ENCODE measurements at places on chromosomes 2 and 18.
A peak's percentile ranks its signal among the peaks of the same experiment; 100 is the strongest.

- no peak for DNase-seq
Observed at GRCh38 chr2:144115739-144116291, 404.1 kb downstream of the ZEB2 start.

DNA sequence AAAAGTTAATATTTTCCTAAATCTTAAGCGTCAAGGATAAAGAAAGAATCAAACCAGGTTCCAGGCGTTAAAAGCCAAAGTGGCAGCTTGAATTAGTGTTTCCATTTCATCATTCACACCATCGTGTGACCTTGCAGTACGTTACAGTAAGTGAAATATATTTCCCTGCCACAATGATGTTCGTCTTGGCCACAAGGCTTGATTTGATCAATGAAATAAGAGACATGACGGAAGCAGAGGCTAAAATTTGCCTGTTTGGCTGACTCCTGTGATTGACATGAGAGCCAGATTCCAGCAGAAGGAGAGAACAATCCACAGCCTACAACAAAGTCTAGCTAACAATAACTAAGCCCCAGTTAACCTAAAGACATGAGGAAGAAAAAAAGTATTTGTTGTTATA lies 62.0 kb downstream of the ASXL2 start:
- DNase-seq = no peak

- DNase-seq = no peak
Observed at GRCh38 chr2:127024769-127025358, 82.1 kb downstream of the BIN1 start.

GRCh38 chr2:60500861-60501260 lies 52.6 kb downstream of the BCL11A start:
- no peak for DNase-seq

DNA sequence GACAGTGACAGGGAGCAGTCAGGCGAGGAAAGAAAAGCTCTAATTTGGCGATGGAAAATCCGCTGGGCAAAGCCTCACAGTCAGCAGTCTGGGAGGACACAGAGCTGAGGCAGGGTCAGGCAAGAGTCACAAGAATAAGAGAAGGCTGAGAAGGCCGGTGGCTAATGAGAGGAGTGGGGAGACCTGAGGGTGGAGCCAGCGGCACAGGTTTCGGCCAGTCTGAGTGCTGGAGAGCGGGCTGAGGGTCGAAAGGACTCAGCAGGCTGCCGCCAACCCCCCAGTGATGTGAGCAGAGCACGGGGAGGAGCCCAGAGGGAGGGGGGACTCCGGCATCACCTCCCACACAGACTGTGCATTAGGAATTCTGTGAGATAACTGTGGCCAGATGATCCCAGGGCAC lies 500.6 kb upstream of the MYT1L start:
- no peak for DNase-seq

DNA sequence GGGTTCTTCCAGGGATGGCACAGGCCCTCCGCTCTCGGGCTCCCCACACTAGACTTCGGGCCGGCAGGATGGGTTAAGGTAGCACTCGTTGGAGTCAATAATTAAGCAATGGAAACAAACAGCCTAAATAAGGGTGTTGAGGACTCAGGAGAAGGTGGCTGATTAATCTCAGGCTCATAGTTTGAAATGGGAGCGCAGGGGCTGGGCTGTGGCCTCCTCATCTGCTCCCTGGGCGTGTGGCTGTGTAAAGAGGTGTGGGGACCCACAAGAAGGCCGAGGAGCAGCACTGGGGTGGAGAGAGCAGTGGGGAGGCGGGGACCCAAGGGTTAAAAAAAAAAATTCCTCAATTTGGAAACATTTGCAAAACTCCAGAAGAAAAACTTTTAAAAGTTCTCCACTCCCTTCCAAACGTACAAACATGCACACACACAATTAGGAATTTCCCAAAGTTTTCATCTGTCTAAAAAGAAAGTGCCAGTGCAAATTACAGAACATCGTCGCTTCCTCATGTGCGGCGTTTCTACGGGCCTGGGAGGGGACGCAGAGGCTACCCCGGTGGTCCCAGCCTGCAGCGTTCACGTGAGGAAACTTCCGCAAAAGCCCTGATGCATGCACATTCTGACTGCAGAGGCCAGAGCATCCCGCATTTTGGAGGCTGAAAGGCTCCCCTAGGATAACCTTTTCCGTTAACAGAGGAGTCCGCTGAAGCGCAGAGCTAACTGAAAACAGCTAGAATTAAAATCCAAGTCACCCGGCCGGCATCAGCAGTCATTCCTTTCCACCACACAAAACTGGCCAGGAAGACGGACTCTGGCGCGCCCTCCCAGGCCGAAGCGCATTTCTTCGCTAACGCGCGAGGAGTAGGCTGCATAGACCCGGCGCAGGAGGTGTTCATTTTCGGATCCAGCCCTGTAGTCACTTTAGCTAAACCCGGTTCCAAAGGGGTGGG lies 1.0 kb upstream of the TUBB6 start:
- DNase-seq = no peak

DNA sequence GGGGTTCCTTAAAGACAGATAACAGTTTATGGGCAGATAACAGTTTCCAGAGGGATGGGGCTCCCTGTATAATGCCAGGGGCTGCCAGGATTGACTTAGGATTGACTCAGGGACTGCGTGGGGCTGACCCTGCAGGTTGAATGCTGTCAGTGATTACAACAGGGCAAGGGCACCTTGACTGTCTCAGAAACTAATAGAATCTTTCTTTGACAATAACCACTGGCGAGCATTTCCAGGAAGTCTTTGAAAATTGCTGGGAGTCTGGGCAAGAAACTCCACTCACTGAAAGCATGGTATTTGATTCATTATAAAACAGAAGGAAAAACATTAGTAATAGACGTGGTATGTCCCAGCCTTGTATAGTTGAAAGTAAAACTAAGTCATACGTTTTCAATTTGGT lies 101.0 kb downstream of the GPD2 start:
- no peak for DNase-seq

DNA sequence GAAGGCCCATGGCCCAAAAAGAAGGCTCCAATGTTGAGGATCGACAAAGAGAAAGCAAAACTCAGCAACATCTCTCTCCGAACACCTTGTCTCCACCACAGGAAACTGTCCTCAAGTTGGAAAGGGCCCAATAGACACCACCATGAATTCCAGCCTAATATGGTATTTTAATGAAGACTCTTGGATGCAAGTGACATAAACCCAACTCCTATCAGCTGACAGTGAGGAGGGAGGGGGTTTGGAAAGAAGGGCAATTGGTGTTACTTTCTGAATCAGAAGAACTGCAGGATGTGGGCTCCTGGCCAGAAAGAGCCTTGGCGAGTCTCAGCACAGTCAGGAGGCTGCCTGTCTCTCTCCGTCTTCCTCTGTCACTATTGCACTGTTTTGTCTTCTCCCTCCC lies 40.3 kb upstream of the SIGLEC15 start:
- DNase-seq = no peak

GRCh38 chr2:239929504-239929903 lies 95.6 kb downstream of the NDUFA10 start:
- DNase-seq = no peak

GRCh38 chr2:73070643-73071359 lies 711 bp downstream of the SFXN5 start:
- DNase-seq = peak; percentile 10

DNA sequence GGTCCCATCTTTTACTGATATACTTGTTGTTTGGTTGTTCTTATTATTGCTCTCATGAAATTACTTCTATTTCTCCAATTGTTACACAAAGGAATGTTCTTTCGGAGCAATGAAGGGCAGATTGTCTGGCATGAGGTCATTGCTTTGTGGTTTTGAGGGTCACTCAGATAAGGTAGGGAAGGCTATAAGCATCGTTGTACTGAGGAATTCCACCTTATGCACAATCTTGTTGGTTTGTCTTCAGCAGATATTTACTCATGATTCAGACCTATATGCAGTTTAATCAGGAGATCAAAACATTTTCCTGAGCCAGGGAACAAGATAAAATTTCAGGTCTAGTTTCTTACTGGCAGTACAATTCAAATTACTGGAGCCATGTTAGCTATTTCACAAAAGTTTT lies 163.0 kb upstream of the SPHKAP start:
- DNase-seq = no peak

DNA sequence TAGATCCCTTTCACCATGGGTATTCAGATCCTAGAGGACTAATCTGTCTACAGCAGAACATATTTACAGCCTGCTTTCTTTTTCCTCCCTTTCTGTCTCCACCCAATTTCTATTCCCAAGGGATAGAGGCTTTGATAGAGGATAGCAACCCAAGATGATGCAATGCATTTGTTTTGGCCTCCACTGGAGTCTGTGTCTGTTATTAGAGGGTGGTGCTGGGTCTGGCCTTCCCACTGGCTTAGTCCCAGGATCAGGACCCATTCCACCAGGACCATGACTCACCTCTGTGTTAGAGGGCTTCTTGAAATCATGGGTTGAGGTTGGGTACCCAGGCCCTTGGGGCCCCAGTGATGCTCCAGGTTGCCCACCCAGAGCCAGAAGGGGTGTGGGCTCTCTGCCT lies 239.7 kb upstream of the TNP1 start:
- no peak for DNase-seq

- no peak for DNase-seq
Observed at GRCh38 chr18:21747764-21748693, 7.4 kb downstream of the MIB1 start.

DNA sequence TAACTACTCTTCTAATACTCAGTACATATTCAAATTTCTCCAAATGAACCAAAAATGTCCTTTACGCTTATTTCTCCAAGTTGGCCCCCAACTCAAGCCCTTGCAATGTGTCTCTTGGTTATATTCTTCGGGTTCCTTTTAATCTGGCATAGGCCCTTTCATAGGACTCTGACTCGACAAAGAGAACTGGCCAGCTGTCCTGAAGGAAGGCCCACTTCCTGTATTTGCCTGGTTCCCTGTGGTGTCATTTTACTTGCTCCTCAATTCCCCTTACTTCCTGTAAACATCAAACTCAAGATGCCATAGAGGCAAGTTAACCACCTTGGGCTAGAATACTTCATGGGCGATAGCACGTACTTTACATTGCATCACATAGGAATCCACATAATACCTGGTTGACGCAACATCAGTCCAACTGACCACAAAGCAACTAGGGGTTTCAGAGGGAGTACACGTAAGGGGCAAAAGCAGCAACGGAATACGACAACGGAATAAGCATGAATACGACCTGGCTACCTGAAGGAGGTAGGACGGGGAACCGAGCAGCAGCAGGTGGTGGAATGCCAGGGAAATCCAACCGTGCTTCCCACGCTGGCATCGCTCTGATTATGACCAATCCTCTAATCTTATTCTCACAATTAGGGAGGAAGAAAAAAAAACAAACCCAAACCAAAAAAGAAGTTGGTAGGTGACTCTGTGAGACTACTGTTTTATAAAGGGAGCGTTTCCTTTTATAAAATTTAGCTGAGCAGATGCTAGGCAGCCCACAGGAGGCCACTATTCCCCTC lies 823 bp upstream of the GORASP2 start:
- no peak for DNase-seq

GRCh38 chr18:7452331-7452730 lies 114.8 kb upstream of the PTPRM start:
- DNase-seq = no peak

GRCh38 chr2:178747767-178748166 lies 59.5 kb downstream of the TTN start:
- no peak for DNase-seq

GRCh38 chr2:30679426-30680088 lies 127.7 kb downstream of the CAPN13 start:
- DNase-seq = no peak

DNA sequence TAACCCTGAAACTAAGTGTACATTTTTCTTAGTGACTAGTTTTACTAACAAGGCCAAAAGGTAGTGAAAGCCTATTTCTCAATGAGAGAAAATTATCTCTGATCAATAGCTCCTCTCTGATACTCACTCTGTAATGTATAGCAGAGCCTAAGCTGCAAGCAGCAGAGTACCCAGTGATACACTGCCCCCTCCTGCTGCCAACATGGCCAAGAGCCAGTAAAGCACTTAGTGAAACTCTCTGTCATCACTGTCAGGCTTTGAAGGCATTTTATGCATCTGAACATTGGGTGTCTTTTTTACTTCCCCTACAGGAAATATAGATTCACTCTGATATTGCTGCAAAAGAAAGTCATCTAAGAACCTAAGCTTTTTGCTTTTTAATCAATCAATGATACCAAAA lies 784.1 kb upstream of the CDH7 start:
- no peak for DNase-seq

DNA sequence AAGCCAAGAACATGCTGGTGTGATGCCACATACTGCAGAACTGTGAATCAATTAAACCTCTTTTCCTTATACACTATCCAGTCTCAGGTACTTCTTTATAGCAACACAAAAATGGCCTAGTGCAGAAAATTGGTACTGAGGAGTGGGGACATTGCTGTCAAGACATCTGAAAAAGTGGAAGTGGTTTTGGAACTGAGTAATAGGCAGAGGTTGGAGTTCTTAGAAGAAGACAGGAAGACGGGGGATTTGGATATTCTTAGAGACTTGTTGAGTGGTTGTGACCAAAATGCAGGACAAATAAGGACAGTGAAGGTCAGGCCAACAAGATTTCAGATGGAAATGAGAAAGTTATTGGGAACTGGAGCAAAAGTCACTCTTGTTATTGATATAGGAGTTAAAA lies 31.3 kb upstream of the CDH2 start:
- no peak for DNase-seq

DNA sequence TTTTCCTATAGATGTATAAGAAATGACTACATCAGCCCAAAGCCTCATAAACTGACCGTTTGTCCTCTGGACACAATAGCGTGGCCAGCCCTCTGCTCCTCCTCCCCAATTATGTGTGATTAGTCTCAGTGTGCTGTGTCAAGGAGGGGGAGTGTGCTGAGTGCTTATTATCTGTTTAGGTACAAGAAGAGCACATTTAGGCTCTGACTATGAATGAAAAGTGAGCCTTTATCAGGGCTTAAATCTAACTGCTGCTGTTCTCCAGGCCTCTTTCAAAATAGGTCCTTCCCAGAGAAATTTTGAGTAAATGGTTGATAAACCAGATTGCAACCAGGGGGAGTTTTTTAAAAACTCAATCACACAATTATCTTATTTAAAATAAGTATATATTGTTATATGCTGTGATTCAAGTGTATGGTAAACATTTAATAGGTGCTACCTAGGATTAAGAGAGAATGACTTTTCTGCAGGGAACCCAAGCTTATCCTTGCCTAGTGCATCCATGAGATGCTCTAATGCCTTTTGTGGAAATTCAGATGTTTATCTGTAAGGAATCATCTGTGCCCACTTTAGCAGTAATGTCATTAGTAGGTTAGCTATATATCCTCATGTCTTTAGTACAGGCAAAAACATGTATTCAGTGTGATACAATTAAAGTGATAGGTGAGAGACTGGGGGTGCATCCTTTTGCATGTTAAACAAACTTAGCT lies 168.7 kb upstream of the SIX3 start:
- DNase-seq = no peak

GRCh38 chr18:25099895-25100294 lies 252.1 kb downstream of the ZNF521 start:
- no peak for DNase-seq

- no peak for DNase-seq
Observed at GRCh38 chr18:23243178-23243577, 107.9 kb downstream of the CABLES1 start.

GRCh38 chr2:99554871-99555270 lies 65.1 kb upstream of the REV1 start:
- no peak for DNase-seq

- no peak for DNase-seq
Observed at GRCh38 chr2:125839945-125840344, 816.0 kb upstream of the GYPC start.
